ENCODE measurements at places on chromosomes 7 and 10.

DNA sequence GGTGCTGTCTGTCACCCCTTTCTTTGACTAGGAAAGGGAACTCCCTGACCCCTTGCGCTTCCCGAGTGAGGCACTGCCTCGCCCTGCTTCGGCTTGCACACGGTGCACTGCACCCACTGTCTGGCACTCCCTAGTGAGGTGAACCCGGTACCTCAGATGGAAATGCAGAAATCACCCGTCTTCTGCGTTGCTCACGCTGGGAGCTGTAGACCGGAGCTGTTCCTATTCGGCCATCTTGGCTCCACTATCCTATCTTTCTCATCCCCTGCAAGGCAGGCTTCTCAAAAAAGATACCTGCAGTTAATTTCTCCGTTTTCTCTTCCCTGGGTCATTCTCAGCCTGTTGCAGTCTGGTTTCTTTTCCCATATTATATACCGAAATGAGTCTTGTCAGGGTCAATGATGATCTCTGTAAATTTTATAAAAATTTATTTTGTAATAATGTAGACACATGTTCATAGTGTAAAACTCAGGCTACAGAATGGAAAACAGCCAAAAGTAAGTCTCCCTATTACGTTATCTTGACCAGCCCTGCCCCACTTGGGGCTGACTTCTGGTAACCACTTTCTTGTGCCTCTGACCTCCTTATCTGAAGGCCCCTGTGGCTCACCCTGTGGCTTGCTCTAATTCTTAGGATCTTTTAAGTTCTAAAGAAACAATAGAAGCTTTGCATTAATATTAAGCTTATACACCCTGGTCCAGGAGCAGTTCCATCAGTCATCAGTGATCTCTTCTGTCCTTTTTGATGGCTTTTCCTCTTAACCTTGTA is 20.7 kb downstream of the BLVRA start:
- no peak for DNase-seq

- DNase-seq: no peak
Observed at GRCh38 chr7:135224027-135224426, 9.6 kb upstream of the STRA8 start.

- DNase-seq: no peak
Observed at GRCh38 chr7:84073186-84073875, 121.3 kb downstream of the SEMA3A start.

- DNase-seq: no peak
Observed at GRCh38 chr7:105304040-105304895, 84.5 kb downstream of the SRPK2 start.

- DNase-seq: no peak
Observed at GRCh38 chr7:49878089-49878488, 104.7 kb downstream of the VWC2 start.

GRCh38 chr7:137895301-137896221 is 48.8 kb upstream of the DGKI start:
- DNase-seq: no peak

- no peak for DNase-seq
Observed at GRCh38 chr7:343227-343822, 53.4 kb downstream of the FOXL3 start.

- peak; percentile 61 for DNase-seq
Observed at GRCh38 chr7:50342616-50343114, 38.1 kb downstream of the IKZF1 start.

GRCh38 chr10:65581426-65582026 is 1344.3 kb upstream of the LRRTM3 start:
- DNase-seq: no peak

GRCh38 chr7:4739528-4739992 is 35.9 kb upstream of the AP5Z1 start:
- DNase-seq: no peak

- no peak for DNase-seq
Observed at GRCh38 chr10:130191380-130191779, 55.2 kb downstream of the GLRX3 start.

- DNase-seq: no peak
Observed at GRCh38 chr10:79100771-79101170, 32.0 kb downstream of the ZMIZ1 start.

GRCh38 chr7:110675383-110676103 is 415.4 kb upstream of the LRRN3 start:
- no peak for DNase-seq

DNA sequence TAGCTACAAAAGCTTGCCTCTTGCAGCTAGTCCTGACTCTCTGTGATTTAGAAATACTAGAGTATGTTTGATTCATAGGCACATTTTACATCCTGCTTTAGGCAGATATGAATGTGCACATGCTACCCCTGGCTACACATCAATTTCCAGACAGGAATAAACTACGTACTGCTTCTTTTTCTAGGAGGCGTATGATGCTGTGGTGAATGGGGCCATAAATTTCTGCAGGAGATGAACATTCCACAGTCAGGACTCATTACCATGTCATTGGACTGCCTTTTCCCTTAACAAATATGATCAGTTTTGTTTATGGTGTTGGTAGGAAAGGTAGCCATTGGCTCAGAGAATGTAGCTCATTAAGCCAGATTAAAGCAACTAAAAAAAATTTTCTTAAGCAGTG is 50.1 kb upstream of the IFRD1 start:
- no peak for DNase-seq

DNA sequence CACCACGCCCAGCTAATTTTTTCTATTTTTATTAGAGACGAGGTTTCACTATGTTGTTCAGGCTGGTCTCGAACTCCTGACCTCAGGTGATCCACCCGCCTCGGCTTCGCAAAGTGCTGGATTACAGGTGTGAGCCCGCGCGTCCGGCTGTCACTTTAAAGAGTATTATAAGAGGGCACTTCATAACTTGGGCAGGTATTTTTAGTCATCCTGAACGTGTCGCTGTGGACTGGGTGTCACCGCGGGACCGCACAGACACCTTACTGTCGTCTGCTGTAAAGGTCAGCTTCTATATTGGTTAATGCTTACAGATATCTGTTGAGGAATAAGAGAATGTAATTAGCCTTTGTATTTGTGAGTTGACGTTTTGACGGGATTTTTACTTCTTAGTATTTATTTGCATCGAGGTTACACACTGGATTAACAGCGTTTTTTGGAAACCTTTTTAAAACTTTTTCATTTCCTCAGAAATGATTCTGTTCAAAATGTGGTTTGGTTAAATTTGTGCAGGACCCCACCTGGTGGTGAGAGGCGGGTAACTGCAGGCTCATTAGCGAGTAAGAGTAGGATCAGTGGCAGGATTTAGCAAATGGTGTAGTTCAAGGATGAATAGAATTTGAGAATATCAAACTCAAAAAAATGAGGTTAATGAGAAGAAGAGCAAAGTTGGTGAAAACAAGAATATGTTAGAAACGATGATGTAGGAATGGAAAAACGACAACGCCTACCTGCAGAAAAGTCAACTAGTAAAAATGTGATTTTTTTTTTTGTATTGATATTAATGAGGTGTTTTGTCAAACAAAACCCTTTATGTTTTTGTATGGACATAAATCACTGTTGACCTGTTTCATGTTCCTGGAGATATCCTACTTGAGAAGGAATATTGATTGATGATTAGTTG is 3.2 kb downstream of the DNAJB6 start:
- DNase-seq: peak; percentile 67

GRCh38 chr7:100893318-100893895 is 2.3 kb downstream of the ACHE start:
- no peak for DNase-seq

- no peak for DNase-seq
Observed at GRCh38 chr7:100247152-100247757, 27.5 kb downstream of the PVRIG start.

- no peak for DNase-seq
Observed at GRCh38 chr7:107255602-107256001, 86.8 kb downstream of the HBP1 start.

- DNase-seq: no peak
Observed at GRCh38 chr7:66505009-66505408, 123.7 kb upstream of the KCTD7 start.

GRCh38 chr7:137798073-137798763 is 48.6 kb downstream of the DGKI start:
- DNase-seq: no peak

DNA sequence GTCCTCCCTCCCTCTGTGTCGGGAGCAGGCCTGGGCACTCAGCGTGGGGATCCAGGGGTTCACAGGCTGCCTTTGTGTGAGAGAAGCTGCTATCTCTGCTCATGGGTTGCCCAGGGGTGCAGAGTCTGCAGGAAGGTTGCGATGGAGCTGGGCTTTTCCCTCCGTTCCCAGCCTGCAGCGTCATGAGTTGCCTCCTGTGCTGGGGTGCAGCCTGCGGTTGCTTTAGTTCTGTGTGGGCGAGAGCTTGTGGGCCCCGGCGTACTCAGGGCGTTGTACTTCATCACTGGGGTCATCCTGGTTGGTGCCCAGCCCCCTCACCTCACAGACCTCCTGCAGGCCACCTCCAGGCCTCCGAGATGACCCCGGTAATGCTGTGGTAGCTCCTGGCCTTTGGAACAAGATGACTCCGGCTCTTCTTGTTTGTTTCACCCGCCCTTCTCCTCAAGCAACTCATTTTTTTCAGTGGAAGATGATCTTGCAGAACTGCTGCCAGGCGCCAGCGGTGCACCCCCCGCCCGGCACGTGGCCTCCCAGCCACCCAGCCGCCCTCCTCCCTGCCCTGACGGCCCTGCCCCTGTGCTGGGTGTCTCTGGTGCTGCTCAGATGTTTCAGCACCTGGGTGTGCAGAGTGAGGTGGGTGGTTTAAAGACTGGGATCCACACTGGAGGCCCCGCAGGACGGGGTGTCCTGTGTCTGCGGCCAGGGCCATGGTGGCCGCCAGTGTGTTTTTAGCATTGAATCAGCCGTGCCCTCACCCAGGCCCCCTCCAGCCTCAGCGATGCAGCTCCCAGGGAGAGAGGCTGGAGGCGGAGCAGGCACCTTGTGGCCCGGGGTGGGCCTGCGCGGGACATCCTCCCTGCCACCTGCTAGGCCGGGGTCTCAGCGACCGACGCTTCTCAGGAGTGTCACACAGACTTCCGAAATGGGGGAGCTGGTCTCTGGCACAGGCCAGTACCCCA is 7.2 kb downstream of the AP5Z1 start:
- no peak for DNase-seq

GRCh38 chr10:124717041-124717757 is 27.0 kb downstream of the FAM53B start:
- no peak for DNase-seq

DNA sequence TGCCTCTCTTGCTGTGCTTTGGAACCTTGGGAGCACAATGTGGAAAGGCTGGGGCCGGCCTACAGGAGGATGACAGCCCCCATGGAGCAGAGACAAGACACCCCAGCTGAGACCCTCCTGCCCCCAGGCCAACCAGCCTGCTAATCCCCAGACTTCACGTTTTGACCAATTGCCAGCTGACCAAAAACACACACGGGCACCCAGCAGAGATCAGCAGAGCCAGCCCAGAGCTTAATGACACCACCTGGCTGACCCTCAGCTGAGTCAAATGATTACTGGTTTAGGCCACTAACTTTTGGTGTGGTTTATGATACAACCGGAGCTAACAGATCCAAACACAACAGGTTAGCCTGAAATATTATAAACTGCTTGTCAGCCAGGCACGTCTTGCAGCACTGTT is 111.2 kb upstream of the KIF5B start:
- DNase-seq: no peak

- DNase-seq: no peak
Observed at GRCh38 chr7:46369933-46370654, 449.0 kb upstream of the IGFBP3 start.
